Stimulated activated memory B cell treated with anti-CD40 and anti-IgM and Interleukin-4, amounts not matched to agents 10 μg/mL and 1 μg/mL and 100 μg/mL, for 72 hours (primary cell): ENCODE measurements at places on chromosomes 6 and 20.
A peak's percentile ranks its signal among the peaks of the same experiment; 100 is the strongest.

- no peak for ATAC-seq
Observed at GRCh38 chr6:113068570-113068969, 721.4 kb downstream of the RFPL4B start.

DNA sequence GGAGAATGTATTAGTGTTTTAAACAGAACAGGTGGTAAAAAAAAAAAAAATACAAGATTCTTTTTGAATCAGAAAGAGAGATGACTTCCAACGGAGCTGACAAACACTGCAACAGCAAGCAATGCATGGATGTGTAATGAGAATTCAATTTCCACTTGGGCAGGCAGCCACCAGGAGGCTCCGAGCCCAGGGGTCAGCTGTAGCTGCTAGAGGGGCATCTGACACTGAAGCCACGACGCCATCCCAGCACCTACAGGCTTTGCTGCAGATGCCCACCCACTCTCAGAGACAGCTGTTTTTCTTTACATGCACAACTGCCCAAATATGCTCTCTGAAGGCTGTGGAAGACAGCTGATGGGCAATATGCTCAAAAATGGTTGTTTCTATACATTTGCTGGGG lies 75.4 kb downstream of the ELOVL5 start:
- no peak for ATAC-seq

DNA sequence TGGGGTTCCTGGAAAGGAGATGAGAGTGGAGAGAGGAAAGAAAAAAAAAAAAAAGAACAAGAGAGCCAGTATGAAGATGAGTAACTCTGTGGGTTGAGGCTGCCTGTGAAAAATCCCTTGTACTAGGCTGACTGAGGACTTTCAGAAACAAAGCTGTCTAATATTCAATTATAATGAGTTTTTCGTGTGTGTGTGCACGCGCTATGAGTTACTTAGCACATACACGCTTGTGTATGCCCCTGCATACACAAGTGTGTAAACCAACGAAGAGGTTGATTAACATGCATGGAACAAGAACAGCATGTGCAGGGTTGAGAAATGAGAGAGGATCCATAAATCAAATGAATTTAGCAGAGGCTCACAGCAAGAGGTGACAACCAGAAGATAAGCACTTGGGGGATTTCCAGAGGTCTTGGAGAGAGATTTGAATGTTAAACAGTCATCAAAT lies 4.8 kb upstream of the RBPJL start:
- ATAC-seq = no peak

GRCh38 chr6:129609635-129610034 lies 100.3 kb downstream of the ARHGAP18 start:
- no peak for ATAC-seq

DNA sequence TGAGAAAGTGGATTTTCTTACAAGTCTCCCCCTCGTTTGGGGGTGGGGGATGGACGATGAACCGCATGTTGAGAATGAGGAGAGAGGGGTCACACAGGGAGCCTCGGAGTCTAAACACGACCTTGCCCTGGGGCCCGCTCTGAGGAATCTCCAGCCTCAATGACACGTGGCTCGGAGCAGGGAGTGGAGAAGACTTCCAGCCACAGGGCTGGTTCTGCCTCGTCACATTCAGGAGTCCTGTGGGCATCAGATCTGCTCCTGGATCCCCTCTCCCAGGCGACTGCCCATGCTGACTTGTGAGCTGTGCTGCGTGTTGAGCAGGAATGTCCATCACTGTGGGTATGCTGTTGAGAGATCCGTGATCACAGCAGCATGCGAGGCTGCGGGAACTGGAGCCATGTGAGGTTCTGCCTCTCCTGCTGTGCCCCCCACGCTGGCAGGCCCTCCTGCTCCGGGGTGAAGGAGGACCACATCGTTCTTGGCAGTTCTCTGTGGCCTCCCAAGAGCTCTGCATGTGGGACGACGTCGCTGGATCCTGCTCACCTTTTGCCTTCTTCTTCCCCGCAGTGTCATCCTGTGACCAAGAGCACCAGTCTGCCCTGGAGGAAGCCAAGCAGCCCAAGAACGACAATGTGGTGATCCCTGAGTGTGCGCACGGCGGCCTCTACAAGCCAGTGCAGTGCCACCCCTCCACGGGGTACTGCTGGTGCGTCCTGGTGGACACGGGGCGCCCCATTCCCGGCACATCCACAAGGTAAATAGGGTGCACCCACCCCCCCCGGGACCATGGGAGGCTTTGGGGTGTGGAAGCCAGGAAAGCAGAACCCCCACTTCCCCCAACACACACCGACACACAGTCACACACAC lies 157.5 kb downstream of the SMOC2 start:
- no peak for ATAC-seq

- no peak for ATAC-seq
Observed at GRCh38 chr20:46523696-46524328, 10.5 kb upstream of the ZNF334 start.

- no peak for ATAC-seq
Observed at GRCh38 chr6:52186480-52186879, 305 bp downstream of the IL17A start.

GRCh38 chr6:110250058-110250457 lies 69.8 kb downstream of the CDC40 start:
- no peak for ATAC-seq

DNA sequence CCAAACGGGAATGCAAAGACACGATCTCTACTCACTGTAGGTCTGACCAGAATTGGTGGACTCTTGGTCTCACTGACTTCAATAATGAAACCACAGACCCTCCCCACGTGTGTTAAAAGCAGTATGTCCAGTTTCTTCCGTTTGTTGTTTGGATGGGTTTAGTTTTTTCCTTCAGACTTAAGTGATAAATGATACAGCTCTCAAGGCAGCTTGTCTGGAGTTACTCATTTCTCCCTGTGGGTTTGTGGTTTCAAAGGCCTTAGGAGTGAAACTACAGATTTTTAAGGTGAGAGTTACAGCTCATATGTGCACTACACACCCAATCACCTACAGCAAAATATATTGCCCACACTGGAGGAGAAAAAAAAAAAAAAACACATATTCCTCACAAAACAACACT lies 86.7 kb upstream of the STMND1 start:
- peak; percentile 72 for ATAC-seq

DNA sequence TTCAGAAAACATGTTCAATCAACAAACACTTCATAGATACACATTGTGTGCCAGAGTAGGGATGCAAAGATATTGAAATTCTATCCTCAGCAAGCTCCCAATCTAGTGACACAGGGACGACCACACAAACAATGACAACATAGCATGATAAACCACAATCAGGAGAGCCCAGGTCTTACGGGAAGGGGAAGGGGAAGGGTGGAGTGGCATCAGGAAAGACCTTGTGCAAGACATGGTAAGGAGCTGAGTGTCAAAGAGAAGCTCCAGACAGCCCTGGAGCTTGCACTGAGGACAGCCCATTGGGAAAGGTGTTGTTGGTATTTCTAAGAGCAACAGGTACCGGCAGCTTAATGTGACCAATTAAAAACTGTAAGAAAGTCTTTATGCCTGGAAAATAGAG lies 103.6 kb downstream of the PDE7B start:
- ATAC-seq = no peak

- ATAC-seq = no peak
Observed at GRCh38 chr20:63360850-63361518, at the start of gene CHRNA4. Gene CHRNA4 (minus strand): TSS chr20:63361349. CDS start chr20:63361165, 184 bp downstream.

- no peak for ATAC-seq
Observed at GRCh38 chr6:65199121-65199520, 507.9 kb downstream of the EYS start.

GRCh38 chr20:56859801-56860261 lies 230.7 kb downstream of the TFAP2C start:
- no peak for ATAC-seq

DNA sequence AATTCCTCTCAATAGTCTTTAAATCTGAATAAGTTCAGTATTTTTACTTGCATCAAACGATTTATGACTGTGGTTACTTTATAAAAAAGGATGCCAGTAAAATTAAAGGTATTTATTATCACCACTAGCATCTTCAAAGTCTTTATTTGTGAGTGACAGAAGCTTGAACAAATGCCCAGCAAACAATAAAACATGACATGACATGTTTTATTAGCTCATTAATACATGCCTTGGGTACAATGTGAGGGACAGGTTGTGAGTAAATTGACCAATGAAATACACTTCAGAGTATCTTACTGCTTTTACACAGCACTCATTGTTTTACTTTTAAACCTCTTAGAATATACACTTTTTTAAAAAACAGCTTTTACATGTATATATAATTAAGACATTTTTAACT lies 113.4 kb upstream of the BEND3 start:
- no peak for ATAC-seq

DNA sequence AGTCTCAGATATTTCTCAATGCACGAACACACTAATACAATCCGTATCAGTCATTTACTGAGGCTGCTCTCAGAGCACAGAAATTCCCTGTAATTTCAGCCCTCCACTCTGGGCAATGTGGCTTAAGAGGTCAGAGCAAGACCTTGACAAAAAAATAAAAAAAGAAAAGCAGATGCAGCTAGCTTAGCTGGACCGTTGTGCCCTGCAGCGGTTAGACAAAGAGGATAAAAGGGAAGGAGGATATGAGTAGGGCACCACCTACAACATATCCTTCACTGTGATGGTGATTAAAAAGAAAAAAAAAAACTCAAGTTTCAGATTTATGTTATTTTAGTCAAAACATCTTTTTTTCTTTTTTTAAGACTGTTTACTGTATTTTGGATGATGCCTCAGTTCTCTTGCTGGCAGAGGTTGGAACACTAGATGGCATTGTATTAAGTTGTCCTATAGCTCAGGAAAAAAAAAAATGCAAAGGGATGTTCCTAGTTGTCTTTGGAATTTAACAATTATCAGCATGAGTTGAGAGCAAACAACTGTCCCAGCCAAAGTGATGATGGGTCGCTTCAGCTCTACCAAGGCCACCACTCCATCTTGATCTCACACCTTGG lies 59.9 kb downstream of the ANKEF1 start:
- ATAC-seq = no peak

- ATAC-seq = no peak
Observed at GRCh38 chr6:152127432-152128165, 320.1 kb downstream of the ESR1 start.

GRCh38 chr6:41161851-41162552 lies 914 bp downstream of the TREM2 start:
- no peak for ATAC-seq

DNA sequence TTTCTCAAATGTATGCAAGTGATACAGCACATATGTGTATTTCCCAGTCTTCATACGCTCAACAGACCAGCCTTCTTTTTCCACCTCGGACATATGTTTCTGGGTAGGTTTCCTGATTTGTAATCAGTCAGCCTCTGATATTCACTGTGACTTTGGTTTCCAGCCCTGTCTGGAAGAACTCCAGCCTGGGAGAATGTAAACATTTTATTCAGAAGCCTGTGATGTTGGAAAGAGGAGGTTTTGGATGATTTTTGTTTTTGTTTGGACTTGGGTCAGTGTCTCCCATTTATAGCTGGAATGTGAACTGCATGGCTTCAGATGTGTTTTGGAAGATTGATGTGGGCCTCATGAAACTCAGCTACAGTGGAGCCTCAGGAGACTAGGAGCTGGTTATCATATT lies 172.2 kb upstream of the CENPW start:
- no peak for ATAC-seq

- ATAC-seq = no peak
Observed at GRCh38 chr6:129493354-129493902, 216.5 kb downstream of the ARHGAP18 start.

DNA sequence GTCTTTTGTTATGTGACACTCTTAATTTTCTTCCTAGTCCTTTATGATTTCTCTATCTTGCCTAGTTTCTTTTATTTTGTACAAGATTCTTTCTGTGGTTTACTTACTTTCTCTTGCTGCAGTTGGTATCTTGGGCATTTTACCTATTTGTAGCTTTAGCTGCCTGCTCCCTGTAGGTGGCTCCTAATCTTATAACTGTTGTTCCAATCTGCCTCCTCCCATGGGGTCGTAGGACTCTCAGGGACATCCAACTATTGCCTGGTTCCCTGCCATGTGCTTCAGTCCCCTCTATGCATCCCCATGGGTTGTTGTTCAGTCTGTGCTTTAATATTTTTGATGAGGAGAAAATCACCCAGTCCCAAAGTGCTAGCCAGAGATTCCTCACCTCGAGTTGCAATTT lies 31.4 kb downstream of the RIN2 start:
- no peak for ATAC-seq

- ATAC-seq = no peak
Observed at GRCh38 chr6:47202644-47203205, 107.0 kb downstream of the TNFRSF21 start.

GRCh38 chr6:35931120-35931561 lies 10.2 kb upstream of the SRPK1 start:
- ATAC-seq = no peak

- no peak for ATAC-seq
Observed at GRCh38 chr6:36676141-36677058, 2.1 kb upstream of the CDKN1A start.

GRCh38 chr6:72218125-72218524 lies 331.8 kb downstream of the RIMS1 start:
- ATAC-seq = peak; percentile 60

- no peak for ATAC-seq
Observed at GRCh38 chr6:105781915-105782314, 304.2 kb upstream of the PRDM1 start.

DNA sequence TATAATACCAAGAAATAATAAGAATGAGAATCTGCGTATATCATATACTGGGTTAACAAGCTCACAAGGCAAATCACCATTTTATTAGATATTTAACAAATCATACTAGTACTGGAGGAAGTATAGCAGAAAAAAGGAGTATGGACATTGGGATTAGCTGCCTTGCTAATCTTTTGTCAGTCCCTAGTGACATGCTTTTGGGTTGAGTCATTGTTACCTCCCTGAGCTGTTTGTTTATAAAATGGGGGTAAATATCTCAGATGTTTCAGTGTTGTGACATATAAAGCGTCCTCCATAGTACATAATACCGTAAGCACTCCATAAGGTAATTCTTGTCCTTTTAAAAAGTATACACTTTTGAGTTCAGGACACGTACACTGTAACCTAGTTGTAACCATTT lies 107.0 kb downstream of the ESR1 start:
- ATAC-seq = no peak

DNA sequence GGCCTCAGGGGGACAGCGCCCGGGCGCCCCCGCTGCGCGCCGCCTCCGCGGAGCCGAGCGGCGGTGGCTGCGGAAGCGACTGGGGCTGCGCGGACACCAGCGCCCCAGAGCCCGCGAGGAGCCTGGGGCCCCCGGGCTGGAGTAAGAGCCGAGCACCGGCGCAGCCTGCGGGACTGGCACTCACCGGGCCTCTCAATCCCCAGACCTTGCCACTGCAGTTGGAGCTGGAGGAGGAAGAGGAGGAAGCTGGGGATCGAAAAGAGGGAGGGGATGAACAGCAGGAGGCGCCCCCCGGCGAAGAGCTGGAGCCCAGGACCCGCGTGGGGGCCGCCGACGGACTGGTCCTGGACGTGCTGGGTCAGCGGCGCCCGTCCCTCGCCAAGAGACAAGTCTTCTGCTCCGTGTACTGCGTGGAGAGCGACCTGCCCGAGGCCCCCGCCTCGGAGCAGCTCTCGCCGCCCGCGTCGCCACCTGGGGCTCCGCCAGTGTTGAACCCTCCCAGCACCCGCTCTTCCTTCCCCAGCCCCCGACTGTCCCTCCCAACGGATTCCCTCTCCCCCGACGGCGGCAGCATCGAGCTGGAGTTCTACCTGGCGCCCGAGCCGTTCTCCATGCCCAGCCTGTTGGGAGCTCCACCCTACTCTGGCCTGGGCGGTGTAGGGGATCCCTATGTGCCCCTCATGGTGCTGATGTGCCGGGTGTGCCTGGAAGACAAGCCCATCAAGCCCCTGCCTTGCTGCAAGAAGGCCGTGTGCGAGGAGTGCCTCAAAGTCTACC lies 590 bp downstream of the RNF217 start:
- peak; percentile 14 for ATAC-seq
